ENCODE measurements at places on chromosomes 11 and 22.

DNA sequence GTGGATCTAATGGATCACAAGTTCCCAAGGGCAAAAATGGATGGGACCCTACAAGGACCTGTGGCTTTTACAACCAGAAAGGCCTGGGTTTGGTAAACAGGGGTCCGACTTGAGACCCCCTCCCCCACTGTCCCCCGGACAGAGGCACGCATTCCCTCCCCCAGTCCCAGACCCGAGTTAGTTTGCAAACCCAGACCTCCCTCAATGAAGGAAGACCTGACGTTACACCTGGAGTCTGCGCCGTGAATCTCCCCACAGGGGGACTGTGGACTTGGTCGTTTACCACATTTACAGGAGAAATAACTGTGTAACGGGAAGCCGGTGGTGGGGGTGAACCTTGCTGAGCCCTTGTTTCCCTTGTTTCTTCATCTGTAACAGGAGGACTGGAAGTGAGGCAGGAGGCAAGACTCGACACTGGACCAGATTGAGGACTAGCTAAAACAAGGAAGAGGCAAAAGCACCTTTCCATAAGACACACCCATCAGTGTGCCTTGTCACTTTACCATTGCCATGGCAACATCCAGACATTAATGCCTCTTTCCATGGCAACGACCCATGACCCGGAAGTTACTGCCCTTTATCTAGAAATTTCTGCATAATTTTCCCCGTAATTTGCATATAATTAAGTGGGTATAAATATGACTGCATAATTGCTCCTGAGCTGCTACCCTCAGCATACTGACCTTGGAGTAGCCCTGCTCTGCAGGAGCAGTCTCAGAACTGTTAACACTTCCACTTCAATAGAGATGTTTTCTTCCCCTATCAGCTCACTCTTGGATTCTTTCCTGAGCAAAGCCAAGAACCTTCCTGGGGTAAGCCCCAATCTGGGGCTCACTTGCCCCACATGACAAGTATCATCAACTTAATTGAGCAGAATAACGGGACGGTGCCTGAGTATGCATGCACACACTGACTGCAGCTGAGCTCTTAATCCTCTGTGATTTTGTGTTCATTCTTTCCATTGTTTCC is 25.4 kb downstream of the PDGFB start:
- DNase-seq, result no peak

- peak; percentile 26 for DNase-seq
Measured at GRCh38 chr11:9660886-9661285, 3.0 kb upstream of the SWAP70 start.

DNA sequence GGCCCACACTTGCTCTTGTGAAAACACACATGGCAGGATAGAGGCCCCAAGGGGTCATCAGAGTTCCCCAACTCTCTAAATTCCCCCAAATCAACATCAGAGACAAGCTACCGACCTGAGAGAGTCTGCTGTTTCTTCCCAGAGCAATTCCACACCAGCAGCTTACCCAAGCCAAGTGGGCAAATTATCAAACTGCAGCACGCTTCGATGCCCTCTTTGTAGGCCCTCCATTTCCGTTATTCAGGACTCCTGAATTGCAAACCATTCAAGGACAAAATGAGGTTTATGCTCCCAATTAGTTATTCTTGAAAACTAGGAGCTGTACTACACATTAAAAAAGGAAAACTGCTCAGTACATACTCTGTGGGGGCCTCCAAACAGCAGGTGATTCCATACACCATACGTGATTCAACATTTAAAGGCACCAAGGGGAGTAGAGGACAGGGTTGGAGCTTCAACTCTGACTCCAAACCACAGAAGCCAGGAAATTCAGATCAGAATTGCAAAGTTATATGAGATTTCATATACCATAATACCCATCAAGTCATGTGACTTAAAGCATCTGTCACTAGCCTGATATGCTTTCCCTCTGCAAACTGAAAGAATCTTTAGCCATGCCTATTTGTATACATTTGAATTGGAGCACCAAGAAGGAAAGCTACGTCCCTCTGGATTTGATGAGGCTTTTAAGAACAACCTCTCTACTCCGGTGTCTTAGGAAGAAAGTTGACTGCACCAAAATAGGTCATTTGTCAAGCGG is 234.8 kb downstream of the CADM1 start:
- DNase-seq, result no peak

DNA sequence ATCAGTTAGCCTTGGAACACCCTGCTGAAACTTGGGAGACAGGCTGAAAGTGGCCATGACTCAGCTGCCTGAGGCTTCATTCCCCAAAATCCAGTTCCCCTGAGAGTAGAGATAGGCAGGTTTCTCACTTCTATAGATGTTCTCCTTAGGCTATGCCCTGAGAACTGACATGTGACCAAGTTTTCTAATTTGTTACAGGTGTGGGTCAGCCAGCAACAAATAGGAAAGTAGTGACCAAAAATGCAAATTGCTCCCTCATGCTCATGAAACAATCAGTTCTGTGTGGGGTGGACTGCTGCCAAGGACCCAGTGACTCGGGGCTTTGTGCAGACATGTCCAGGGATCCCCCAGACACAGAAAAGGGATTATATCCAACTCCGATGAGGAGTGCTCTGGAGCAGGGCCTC is 7.3 kb upstream of the CCDC15 start:
- peak; percentile 80 for DNase-seq

GRCh38 chr11:43712676-43713075 is 32.1 kb downstream of the HSD17B12 start:
- DNase-seq, result no peak

DNA sequence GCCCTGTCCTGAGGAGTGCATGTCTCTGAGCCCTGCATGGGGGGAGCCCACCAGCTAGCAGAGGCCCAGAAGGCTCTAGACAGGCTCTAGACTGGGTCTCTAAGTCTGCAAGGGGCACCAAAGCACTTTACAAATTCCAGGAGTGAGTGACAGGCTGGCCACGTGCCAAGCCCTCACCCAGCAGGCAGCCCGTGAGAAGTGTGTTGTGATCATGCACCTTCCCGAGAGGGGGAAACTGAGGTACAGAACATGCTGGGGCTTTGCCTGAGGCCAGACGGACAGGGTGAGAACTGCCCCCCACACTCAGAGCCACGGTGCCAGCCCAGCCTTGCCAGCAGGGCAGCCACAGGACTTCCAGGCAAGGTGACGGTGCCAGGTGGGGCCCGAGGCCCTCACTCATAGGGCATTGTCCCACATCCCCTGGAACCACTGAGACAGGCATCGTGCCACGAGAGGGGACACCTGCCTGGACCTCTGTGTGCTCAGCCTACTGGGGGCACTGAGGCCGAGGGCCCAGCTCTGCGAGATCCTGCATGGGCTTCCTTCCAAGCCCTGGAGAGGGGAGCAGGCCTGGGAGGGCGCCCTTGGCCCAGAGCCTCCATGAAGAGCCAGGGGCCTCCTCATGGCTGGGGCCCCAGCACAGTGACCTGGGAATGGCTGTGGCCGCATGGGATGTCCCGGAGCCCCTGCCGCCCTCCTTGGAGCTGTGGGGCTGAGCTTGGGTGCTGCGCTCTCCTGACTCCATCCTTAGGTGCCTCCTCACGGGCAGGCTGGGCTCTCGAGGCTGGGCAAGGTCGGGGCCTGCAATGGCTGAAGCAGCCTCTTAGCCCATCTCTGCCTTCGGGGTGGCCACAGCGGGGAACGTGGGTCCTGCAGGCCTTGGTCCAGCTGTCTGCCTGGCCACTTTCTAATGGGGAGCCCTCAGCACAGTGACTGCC is 121.5 kb downstream of the KCNQ1OT1 start:
- DNase-seq, result no peak

DNA sequence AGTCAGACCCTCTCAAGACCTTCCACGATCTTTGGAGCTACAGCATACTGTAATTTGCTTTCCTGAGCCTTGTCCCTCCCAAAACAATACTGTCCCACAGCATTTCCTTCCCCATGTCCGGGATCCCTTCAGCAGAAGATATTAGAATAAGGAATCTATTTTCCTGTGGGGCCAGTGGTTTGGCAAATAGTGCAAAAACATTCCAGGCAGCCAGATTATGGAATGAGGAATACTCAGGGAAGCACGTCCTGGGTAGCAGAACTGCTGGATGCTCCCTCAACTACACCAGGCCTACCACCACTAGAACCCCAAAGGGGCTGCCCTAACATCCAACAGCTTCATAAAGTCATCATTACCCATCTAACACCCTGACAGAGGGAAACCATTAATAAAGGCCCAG is 61.5 kb downstream of the AAMDC start:
- DNase-seq, result no peak

All from foreskin fibroblast (primary cell).